ENCODE measurements at places on chromosomes 5 and 9. TPM values are rescaled to one million over a fixed set of nuclear protein-coding genes. Genes with fewer than 3 reads are reported as not detected.

TOR1B gene
- 36.2 TPM for total RNA-seq

TSLP gene
- total RNA-seq = 0.35 TPM

PCDH12 gene
- 0.12 TPM for total RNA-seq

DNA sequence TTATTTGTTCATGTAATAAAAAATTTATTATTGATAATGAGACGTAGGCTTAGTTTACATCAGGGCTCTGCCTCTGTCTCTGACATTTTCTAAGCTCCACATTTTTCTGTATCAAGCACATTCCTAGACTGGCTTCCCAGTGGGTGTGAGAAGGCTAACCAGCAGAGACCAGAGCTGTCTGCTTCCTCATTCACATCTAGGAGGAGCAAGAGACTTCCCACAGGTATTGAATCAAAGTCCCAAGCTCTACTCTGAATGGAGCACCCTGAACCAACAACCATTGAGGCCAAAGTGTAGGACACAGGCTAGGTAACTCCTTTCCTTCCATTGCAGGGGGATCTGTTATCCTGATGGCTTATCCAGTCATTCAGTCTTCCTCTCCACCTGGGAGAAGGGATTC is 72.4 kb downstream of the PARP8 start:
- peak; percentile 62 for DNase-seq
- H3K27me3 ChIP-seq = no peaks in the 10 kb centered on the region
- peaks cover 17% of the 10 kb centered on the region for H3K4me1 ChIP-seq
- H3K4me3 ChIP-seq = no peak overlapping the region
- no peaks in the 10 kb centered on the region for H3K36me3 ChIP-seq
- H3K27ac ChIP-seq = no peak overlapping the region

DNA sequence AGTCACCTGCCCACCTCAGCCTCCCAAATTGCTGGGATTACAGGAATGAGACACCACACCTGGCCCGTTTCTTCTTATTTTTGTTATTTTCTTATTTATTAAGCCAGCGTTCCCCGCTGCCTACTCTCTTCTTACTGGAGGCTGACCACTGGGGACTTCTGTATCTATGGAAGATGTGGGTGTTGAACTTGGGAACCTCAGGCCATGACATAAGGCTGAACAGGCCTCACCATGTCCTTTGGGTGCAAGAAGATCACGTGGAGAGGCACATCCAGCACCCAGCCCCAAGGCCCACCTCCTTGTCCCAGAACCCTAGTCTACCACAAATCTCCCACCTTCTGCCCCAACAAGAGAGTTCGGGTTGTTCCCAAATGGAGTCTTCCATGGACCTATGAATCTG is 59.4 kb upstream of the NEK6 start:
- no peak overlapping the region for H3K4me3 ChIP-seq
- no peaks in the 10 kb centered on the region for H3K27me3 ChIP-seq
- H3K27ac ChIP-seq = no peak overlapping the region
- no peak for DNase-seq
- H3K36me3 ChIP-seq = no peaks in the 10 kb centered on the region

- no peak overlapping the region for H3K4me3 ChIP-seq
- H3K27ac ChIP-seq = no peak overlapping the region
- peaks cover 100% of the 10 kb centered on the region for H3K27me3 ChIP-seq
- H3K36me3 ChIP-seq = no peaks in the 10 kb centered on the region
These were observed 6.7 kb downstream of the CNTFR start for GRCh38 chr9:34582787-34583186.

- H3K27me3 ChIP-seq = no peaks in the 10 kb centered on the region
- H3K36me3 ChIP-seq = no peaks in the 10 kb centered on the region
- H3K4me1 ChIP-seq = peaks cover 17% of the 10 kb centered on the region
- peak; percentile 34 for DNase-seq
These were observed 83.7 kb downstream of the PDE6A start for GRCh38 chr5:149860801-149861322.

GRCh38 chr5:42875785-42876374 is 64.2 kb upstream of the SELENOP start:
- no peaks in the 10 kb centered on the region for H3K36me3 ChIP-seq
- no peaks in the 10 kb centered on the region for H3K4me1 ChIP-seq
- DNase-seq = no peak
- H3K27ac ChIP-seq = no peak overlapping the region
- no peaks in the 10 kb centered on the region for H3K27me3 ChIP-seq

GRCh38 chr9:106883626-106884190 is 20.7 kb downstream of the ZNF462 start:
- no peaks in the 10 kb centered on the region for H3K27me3 ChIP-seq
- H3K36me3 ChIP-seq = no peaks in the 10 kb centered on the region
- H3K27ac ChIP-seq = no peak overlapping the region
- no peak for DNase-seq
- peaks cover 68% of the 10 kb centered on the region for H3K4me1 ChIP-seq
- H3K4me3 ChIP-seq = no peak overlapping the region

DNA sequence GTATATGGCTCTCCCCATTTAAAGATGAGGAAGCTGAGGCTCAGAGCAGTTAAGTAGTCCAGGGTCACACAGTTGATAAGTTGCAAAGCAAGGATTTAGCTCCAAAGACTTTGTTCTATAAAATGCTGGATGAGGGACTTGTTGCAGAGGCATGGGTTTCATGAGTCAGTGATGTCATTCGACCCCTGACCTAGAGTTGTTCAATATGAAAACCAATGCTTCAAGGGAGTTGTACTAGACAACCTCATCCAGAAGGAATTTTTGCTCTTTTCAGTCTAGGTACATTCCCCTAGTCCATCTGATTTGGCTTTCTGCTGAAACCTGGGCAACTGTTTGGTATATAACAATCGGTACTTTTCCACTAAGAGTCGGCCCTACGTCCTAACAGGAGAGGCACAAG is 550.4 kb downstream of the EBF1 start:
- no peaks in the 10 kb centered on the region for H3K4me1 ChIP-seq
- no peak overlapping the region for H3K27ac ChIP-seq
- no peak overlapping the region for H3K4me3 ChIP-seq
- no peak for DNase-seq
- no peaks in the 10 kb centered on the region for H3K36me3 ChIP-seq
- H3K27me3 ChIP-seq = no peaks in the 10 kb centered on the region

GRCh38 chr9:123174887-123175518 is 93.4 kb downstream of the STRBP start:
- DNase-seq = peak; percentile 91
- peak overlapping the region; percentile 3 for H3K4me3 ChIP-seq
- H3K4me1 ChIP-seq = peaks cover 80% of the 10 kb centered on the region
- no peaks in the 10 kb centered on the region for H3K36me3 ChIP-seq
- peak overlapping the region; percentile 93 for H3K27ac ChIP-seq

DNA sequence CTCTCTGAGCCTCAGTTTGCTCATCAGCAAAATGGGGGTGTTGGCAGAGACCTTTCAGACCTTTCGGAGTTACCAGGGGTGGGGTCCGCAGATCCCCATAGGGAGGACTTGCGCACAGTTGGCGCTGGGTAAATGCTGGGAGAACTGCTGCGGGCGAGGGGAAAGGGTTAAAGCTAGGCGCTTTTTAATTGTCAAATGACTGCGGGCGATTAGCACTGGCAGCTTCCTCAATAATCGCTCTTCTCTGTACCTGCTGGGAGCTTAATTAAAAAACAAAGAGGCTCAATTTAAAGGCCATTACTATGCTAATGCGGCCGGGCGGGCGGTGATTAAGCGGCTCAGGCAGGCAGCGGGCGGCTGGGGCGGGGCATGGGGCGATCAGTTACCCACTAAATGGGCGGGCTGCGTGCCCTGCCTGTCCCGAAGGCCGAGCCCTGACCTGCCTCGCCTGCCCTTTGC is 63.0 kb downstream of the LMX1B start:
- H3K27me3 ChIP-seq = peaks cover 89% of the 10 kb centered on the region
- peaks cover 65% of the 10 kb centered on the region for H3K4me1 ChIP-seq
- no peaks in the 10 kb centered on the region for H3K36me3 ChIP-seq
- H3K4me3 ChIP-seq = peak overlapping the region; percentile 45
- DNase-seq = peak; percentile 97

Data from GM23338 (cell line).